ENCODE measurements at places on chromosomes 12 and 14.

- DNase-seq = no peak
Measured at GRCh38 chr12:32015036-32015435, 55.8 kb downstream of the RESF1 start.

GRCh38 chr14:94163796-94164195, 10.3 kb upstream of the PPP4R4 start:
- peak; percentile 14 for DNase-seq

GRCh38 chr12:46358791-46359666, 13.5 kb downstream of the SLC38A2 start:
- DNase-seq = no peak

GRCh38 chr14:36383767-36384431, 63.5 kb upstream of the MBIP start:
- no peak for DNase-seq

DNA sequence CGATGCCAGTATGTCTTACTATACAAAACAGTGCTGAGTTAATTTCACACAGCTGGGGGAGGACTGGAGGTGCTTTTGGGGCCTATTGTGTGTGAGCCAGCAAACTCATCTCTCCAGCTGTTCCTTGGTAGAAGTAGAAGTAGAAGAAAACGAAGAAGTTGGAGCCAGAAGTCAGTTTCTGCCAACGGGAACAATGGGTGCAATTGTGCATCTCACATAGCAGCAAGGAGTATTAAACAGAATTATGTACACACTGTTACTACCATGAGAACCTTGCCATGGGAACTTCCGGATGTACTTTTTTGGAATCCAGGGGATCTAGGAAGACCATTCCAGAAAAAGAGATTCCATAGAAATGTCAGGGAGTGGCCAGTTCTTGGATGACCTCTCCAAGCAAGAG, 88.6 kb downstream of the VCPKMT start:
- no peak for DNase-seq

DNA sequence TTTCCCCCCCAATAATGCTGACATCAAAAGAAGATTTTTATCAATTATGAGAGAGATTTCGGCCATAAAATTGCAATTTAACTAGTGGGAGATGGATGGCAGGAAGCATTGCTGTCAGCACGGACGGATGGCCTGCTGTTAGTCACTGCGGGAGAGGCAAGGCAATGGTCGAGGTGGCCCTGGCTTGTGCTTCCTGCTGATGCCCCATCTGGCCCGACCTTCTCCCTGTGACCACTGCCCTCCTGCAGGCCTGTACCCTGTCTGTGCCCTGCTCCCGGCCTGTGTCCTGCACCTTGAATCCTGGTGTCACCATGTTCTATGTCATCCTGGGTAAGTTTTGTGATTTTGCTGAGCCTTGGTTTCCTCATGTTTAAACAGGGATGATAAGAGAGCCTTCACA, 67.6 kb downstream of the ADCK1 start:
- no peak for DNase-seq

GRCh38 chr14:45051896-45052295, 32.0 kb upstream of the PRPF39 start:
- DNase-seq = no peak

Measured in iPS-NIHi11 (cell line).